ENCODE measurements at places on chromosomes 1 and 21. TPM values are rescaled to one million over a fixed set of nuclear protein-coding genes. Genes with fewer than 3 reads are reported as not detected.
A peak's percentile ranks its signal among the peaks of the same experiment; 100 is the strongest.

SH3BGR gene
- total RNA-seq = 3.6 TPM

ALDH4A1 gene
- total RNA-seq = 17.4 TPM

EPS8L3 gene
- not detected for total RNA-seq

DNA sequence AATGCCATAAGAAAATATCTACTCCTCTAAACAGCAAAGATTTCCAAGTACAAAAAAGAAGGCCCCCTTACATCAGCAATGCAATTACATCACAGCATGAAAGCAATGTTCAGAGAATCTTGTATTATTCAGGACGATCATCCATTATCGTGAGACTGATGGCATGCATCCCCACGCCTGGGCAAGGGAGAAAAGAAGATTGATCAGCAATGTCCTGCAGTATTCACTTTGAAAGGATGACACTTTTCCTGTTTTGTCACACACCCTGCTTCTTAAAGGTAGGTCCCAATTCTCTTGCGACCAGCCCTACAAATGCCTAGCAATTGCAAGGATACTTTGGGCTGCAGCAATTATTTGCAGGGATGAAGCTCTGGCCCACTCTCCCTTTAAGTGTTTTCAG, 108.7 kb downstream of the TOMM20 start:
- H3K4me3 ChIP-seq = no peak overlapping the region
- no peaks in the 10 kb centered on the region for H3K27me3 ChIP-seq
- H3K36me3 ChIP-seq = no peaks in the 10 kb centered on the region
- H3K4me1 ChIP-seq = no peaks in the 10 kb centered on the region
- no peak overlapping the region for H3K27ac ChIP-seq
- no peak for DNase-seq

DNA sequence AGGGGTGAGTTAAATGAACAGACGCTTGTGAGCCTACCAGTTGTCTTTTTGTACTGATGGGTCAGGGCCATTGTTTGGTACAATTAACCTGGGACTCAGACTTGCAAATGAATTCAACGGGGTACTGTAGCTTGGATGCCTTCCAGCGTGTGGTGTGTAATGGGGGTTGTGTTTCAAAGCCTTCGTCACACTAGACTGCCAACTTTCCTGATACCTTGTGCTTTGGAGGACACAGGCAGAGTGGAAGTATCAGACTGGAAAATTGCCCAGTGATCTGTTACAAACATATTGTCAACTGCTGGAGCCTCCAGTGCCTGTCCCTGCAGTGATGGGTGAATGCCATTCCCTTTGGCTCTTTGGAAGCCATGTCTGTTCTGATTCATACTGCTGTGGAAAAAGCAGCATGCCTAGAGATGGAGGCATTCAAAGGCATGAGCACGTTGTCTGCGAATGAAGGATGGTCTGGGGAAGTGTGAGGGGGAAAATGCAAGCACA, 384.5 kb downstream of the LMX1A start:
- DNase-seq = no peak
- H3K4me1 ChIP-seq = no peaks in the 10 kb centered on the region
- no peak overlapping the region for H3K4me3 ChIP-seq
- H3K36me3 ChIP-seq = no peaks in the 10 kb centered on the region
- no peak overlapping the region for H3K27ac ChIP-seq

DNA sequence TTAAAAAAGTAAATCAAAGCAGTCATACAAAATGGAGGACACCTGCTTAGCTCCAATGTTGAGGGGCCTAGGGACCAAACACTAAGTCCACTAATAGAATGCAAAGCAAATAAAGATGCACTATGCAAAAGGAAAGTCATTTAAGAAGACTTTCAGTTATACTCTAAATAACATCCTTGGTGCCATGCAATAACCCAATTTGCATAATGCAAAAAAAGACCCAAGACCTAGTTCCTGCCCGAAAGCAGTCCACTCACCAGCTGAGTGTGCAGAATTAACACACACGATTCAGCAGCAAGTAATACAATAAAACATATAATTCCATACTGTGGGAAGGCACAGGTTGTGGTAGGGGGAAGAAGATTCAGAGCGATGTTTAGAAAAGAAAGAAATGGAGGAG, 101.8 kb downstream of the TGFBR3 start:
- DNase-seq = no peak
- no peak overlapping the region for H3K4me3 ChIP-seq
- no peaks in the 10 kb centered on the region for H3K27me3 ChIP-seq

DNA sequence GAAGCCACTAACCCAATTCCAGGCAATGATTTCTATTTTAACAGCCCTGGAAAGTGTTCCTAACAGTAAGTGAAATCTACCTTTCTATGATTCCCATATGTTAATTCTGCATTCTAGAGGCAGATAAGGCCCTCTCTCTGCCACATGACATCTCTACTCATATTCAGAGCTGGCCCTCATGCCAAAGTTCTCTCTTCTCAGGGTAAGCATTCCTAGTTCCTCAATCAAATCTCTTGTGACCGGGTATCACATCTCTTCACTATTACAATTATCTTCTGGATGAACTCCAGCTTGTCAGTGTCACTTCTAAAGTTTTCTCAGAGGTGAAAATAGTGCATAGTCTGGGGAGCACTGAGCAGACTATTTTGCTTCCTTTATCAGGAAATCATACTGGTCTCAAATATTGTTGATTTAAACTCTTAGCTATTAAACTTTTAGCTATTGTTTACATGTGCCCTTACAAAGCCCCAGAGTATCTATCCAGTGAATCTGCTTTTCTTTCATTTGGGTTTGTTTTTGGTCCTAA, 66.4 kb upstream of the TNFSF18 start:
- no peak overlapping the region for H3K27ac ChIP-seq
- H3K4me1 ChIP-seq = peaks cover 21% of the 10 kb centered on the region
- H3K36me3 ChIP-seq = no peaks in the 10 kb centered on the region

- peak within 1 kb of the TSS; percentile 56 for H3K27ac ChIP-seq
- H3K27me3 ChIP-seq = peaks cover 82% of the 10 kb centered on the region
- no peaks in the 10 kb centered on the region for H3K4me1 ChIP-seq
- peak within 1 kb of the TSS; percentile 44 for H3K4me3 ChIP-seq
- H3K36me3 ChIP-seq = no peaks in the 10 kb centered on the region
- DNase-seq = peak; percentile 56
These were observed at the start of gene HUNK for GRCh38 chr21:31872452-31873274. Gene HUNK (plus strand): TSS chr21:31873020. CDS start chr21:31873675, 655 bp downstream.

DNA sequence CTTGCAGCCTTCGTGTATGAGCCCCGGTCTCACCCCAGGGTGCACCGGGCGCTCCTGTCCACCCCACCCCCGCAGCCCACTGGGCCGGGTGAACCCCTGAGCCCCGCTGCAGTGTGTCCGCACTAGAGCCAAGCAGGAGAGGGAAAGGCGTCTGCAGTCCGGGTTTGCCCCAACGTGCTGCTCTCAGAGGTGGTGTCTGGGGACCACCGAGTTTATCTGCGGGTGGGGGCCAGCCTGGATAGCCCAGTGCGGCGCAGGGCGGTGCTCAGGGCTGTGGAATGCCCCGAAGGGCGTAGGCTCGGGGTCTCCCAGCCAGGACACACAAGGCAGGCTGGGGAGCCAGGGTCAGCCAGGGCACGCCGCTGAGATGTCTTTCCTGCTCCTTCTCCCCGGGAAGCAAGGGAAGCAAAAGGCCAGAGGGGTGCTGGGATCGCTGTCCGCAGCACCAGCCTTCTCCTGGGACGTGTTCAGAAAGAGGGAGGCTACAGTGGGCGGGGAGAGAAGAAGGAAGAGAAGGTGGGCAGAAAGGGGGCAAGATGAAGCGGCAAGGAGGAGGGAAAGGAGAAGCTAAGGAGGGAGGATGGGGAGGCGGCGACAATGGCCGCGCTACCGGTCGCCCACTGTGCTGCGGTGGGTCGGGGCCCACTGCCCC, 56.6 kb downstream of the MAB21L3 start:
- H3K27ac ChIP-seq = peak overlapping the region; percentile 31
- DNase-seq = no peak
- H3K36me3 ChIP-seq = no peaks in the 10 kb centered on the region
- peak overlapping the region; percentile 47 for H3K4me3 ChIP-seq

GRCh38 chr21:33848249-33848953, 67.2 kb downstream of the ATP5PO start:
- H3K4me1 ChIP-seq = peaks cover 7% of the 10 kb centered on the region
- no peaks in the 10 kb centered on the region for H3K36me3 ChIP-seq
- no peak overlapping the region for H3K27ac ChIP-seq
- no peaks in the 10 kb centered on the region for H3K27me3 ChIP-seq

DNA sequence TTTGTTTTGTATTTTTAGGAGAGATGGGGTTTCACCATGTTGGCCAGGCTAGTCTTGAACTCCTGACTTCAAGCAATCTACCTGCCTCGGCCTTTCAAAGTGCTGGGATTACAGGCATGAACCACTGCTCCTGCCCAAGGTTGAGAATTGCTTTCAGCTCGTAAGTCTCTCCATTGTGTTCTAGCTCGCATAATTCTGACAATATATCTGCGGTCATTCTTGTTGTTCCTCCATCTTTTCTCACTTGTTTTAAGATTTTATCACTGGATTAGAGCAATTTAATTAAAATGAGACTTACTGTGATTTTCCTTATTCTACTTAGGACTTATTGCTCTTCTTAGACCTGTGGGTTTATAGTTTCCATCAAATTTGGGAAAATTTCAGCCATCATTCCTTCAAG, 102.9 kb downstream of the AHCTF1 start:
- no peak overlapping the region for H3K4me3 ChIP-seq
- no peak for DNase-seq
- H3K27ac ChIP-seq = no peak overlapping the region
- no peaks in the 10 kb centered on the region for H3K36me3 ChIP-seq
- no peaks in the 10 kb centered on the region for H3K27me3 ChIP-seq

DNA sequence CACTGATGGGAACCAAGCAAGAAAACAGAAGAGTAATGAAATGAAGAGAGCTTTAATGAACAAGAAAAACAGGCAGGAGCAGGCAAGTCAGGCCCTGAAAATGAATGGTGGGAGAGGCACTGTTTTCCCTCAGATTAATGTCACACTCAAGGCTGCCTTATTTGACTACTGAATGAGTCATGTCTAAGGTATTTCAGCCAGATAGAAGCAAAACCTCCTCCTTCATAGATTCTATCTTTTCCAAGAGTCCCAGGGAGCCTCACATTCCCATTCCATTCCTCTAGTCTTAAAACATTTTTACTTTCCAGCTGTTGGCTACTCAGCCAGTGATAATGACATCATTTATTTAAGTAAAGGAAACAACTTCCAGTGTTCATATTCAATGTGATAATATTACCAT, 228.4 kb upstream of the NRIP1 start:
- no peaks in the 10 kb centered on the region for H3K36me3 ChIP-seq
- no peak overlapping the region for H3K27ac ChIP-seq
- no peaks in the 10 kb centered on the region for H3K4me1 ChIP-seq

- DNase-seq = no peak
- no peak overlapping the region for H3K4me3 ChIP-seq
- H3K4me1 ChIP-seq = no peaks in the 10 kb centered on the region
- H3K27me3 ChIP-seq = no peaks in the 10 kb centered on the region
- H3K27ac ChIP-seq = no peak overlapping the region
- H3K36me3 ChIP-seq = no peaks in the 10 kb centered on the region
These were observed 103.3 kb upstream of the DPH5 start for GRCh38 chr1:101128846-101129245.

DNA sequence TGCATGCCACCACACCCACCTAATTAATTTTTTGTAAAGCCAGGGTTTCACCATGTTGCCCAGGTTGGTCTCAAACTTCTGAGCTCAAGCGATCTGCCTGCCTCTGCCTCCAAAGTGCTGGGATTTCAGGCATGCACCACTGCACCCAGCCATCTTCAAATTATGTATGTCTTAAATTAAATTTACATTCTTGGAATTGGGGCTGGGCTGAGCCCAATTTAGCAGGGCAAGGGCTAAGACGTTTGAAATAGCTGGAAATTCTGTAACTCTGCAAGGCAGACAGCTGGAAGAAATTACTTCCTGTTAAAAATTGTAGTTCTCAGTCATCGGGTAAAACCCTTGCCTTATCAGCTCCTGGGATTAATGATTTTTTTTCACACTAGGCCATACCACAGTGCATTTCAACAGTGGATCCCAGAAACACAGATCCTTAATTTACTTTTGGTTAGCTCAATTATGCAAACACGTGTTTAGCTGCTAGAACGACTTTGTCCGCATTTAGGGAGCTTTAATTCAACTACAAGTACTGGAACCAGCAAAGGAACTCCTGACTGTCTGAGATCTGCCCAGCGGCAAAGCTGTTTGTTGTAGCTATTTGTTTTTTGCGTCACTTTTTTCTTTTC, 83.3 kb downstream of the OLFML3 start:
- H3K27ac ChIP-seq = no peak overlapping the region
- H3K36me3 ChIP-seq = no peaks in the 10 kb centered on the region
- no peak overlapping the region for H3K4me3 ChIP-seq
- no peak for DNase-seq
- H3K27me3 ChIP-seq = no peaks in the 10 kb centered on the region

GRCh38 chr1:18244762-18245161, 137.2 kb downstream of the IGSF21 start:
- no peaks in the 10 kb centered on the region for H3K27me3 ChIP-seq
- H3K27ac ChIP-seq = no peak overlapping the region
- no peak for DNase-seq
- no peaks in the 10 kb centered on the region for H3K36me3 ChIP-seq
- H3K4me1 ChIP-seq = no peaks in the 10 kb centered on the region
- H3K4me3 ChIP-seq = no peak overlapping the region

GRCh38 chr1:236425031-236425663, 31.1 kb downstream of the EDARADD start:
- no peak overlapping the region for H3K27ac ChIP-seq
- DNase-seq = no peak
- H3K4me3 ChIP-seq = no peak overlapping the region

GRCh38 chr1:187411118-187411517, 582.4 kb downstream of the PLA2G4A start:
- H3K27ac ChIP-seq = no peak overlapping the region
- H3K4me3 ChIP-seq = no peak overlapping the region
- no peak for DNase-seq
- H3K36me3 ChIP-seq = no peaks in the 10 kb centered on the region
- no peaks in the 10 kb centered on the region for H3K27me3 ChIP-seq
